Stomach (tissue), 19 donors: ENCODE measurements at places on chromosomes 2 and 18. TPM values are rescaled to one million over a fixed set of nuclear protein-coding genes. Genes with fewer than 3 reads are reported as not detected.
A peak's percentile ranks its signal among the peaks of the same experiment; 100 is the strongest.

DNA sequence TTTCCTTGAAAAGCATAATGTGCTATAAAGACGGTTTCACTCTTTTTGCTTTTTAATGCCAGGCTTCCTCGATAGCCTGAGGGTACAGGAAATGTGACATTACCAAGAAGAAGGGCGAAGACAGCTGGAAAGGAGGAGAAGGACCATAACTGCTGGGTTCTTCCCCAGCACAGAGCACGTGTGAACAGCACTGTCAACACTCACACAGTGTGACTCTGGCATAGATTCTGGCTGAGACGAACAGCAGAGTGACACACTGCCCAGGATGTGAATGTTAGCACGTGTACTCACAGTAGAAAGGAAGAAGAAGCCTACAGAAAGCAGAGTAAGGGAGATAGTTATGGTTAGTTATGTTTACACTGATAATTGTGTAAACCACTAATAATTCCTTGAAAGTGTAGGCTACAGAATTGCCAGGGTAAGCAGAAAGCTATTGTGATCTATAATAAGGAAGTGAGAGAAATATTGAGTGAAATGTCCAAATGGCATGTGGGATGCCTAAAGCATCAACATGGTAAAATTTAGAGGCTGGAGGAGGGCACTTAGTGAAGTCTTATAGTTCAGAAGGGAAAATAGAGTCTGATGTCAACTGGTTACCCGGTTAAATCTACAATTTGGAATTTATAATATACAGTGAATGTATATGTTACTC is 198.2 kb downstream of the DLGAP1 start:
- no peak for DNase-seq
- no peaks in the 10 kb centered on the region for H3K4me1 ChIP-seq
- no peak overlapping the region for H3K4me3 ChIP-seq
- no peak overlapping the region for H3K27ac ChIP-seq
- H3K36me3 ChIP-seq: no peaks in the 10 kb centered on the region
- H3K27me3 ChIP-seq: no peaks in the 10 kb centered on the region

- H3K27me3 ChIP-seq: no peaks in the 10 kb centered on the region
- peak overlapping the region; percentile 75 for H3K4me3 ChIP-seq
- peak overlapping the region; percentile 52 for H3K27ac ChIP-seq
- no peaks in the 10 kb centered on the region for H3K36me3 ChIP-seq
Observed at GRCh38 chr2:24919037-24919505, 966 bp downstream of the ADCY3 start.

- H3K27me3 ChIP-seq: peaks cover 34% of the 10 kb centered on the region
- DNase-seq: peak; percentile 91
- H3K27ac ChIP-seq: peak overlapping the region; percentile 74
- H3K4me3 ChIP-seq: peak overlapping the region; percentile 88
- peaks cover 36% of the 10 kb centered on the region for H3K4me1 ChIP-seq
Observed at GRCh38 chr18:5630057-5630899, 86.5 kb upstream of the EPB41L3 start.

DNA sequence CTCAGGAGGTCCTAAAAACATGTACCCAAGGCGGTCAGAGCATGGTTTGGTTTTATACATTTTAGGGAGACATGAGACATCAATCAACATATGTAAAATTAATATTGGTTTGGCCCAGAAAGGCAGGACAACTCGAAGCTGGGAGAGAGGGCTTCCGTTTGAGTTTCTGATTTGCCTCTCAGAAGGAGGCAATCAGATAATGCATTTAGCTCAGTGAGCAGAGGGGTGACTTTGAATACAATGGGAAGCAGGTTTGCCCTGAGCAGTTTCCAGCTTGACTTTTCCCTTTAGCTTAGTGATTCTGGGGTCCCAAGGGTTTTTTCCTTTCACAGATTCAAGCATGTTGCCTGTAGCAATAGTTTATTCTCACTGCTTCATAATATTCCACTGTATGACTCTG is 12.6 kb downstream of the SPOPL start:
- DNase-seq: no peak
- H3K4me1 ChIP-seq: peaks cover 59% of the 10 kb centered on the region
- H3K27me3 ChIP-seq: no peaks in the 10 kb centered on the region

- no peaks in the 10 kb centered on the region for H3K36me3 ChIP-seq
- H3K27ac ChIP-seq: no peak overlapping the region
- H3K4me3 ChIP-seq: no peak overlapping the region
- no peak for DNase-seq
- peaks cover 5% of the 10 kb centered on the region for H3K4me1 ChIP-seq
- no peaks in the 10 kb centered on the region for H3K27me3 ChIP-seq
Observed at GRCh38 chr2:6072768-6073167, 380.6 kb downstream of the SOX11 start.

DNA sequence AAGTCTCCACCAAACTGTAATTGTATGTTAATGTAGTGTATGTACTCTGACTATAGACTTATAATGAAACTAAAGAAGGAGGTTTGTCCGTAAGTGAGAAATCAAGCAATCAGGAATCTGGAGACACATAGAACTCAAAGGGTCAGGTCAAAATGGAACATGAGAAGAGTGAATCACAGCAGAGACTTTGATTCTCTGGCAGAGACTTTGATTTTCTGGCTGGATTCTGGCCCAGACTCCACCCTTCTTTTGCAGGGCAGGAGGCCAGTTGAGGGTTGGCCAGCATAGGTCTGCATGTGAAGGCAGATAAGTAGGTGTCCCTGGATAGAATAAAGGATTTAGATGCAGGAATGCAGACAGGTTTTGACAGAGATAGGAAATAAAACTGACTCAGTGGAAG is 11.0 kb upstream of the NCKAP5 start:
- no peaks in the 10 kb centered on the region for H3K4me1 ChIP-seq
- no peaks in the 10 kb centered on the region for H3K27me3 ChIP-seq
- H3K36me3 ChIP-seq: no peaks in the 10 kb centered on the region
- H3K4me3 ChIP-seq: no peak overlapping the region
- DNase-seq: no peak

GRCh38 chr18:11802586-11802985 is 48.6 kb upstream of the CHMP1B start:
- no peak overlapping the region for H3K4me3 ChIP-seq
- H3K27me3 ChIP-seq: no peaks in the 10 kb centered on the region
- H3K27ac ChIP-seq: no peak overlapping the region
- no peak for DNase-seq

- no peaks in the 10 kb centered on the region for H3K36me3 ChIP-seq
- no peaks in the 10 kb centered on the region for H3K27me3 ChIP-seq
- no peak overlapping the region for H3K4me3 ChIP-seq
- no peak for DNase-seq
- H3K27ac ChIP-seq: no peak overlapping the region
Observed at GRCh38 chr2:104745846-104746245, 108.1 kb upstream of the POU3F3 start.

- no peak overlapping the region for H3K27ac ChIP-seq
- no peak overlapping the region for H3K4me3 ChIP-seq
- DNase-seq: no peak
- H3K4me1 ChIP-seq: no peaks in the 10 kb centered on the region
- H3K27me3 ChIP-seq: no peaks in the 10 kb centered on the region
Observed at GRCh38 chr18:38539371-38539770, 973.8 kb upstream of the CELF4 start.

DNA sequence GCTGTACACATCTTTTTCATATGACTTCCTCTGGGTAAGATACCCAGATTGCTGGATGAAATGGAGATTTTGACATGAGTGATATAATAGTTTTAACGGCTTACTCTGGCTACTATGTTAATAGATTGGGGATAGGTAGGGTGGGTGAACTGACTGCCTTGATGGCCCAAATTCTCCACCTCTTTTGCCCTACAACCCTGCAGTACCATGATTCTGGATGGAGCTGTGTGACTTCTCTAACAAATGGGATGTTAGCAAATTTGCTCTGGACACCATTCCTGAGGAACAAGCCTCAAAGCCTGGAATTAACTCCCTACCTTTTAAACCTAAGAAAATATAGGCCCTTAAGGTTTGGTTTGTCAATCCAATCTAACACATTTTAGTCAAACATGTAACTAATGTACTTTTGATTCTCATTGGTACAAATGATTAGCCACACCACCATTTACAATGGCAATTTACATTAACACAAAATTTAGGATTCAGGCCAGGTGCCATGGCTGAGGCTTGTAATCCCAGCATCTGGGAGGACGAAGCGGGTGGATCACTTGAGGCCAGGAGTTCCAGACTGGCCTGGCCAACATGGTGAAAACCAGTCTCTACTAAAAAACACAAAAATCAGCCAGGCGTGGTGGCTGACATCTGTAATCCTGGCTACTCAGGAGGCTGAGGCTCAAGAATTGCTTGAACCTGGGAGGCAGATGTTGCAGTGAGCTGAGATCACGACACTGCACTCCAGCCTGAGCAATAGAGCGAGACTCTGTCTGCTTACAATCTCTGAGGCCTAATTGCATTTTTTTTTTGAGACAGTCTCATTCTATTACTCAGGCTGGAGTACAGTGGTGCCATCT is 12.8 kb downstream of the CLK1 start:
- H3K36me3 ChIP-seq: peaks cover 62% of the 10 kb centered on the region
- no peak for DNase-seq
- peaks cover 16% of the 10 kb centered on the region for H3K4me1 ChIP-seq

- peaks cover 7% of the 10 kb centered on the region for H3K4me1 ChIP-seq
Observed at GRCh38 chr2:164835302-164835701, 6.3 kb downstream of the COBLL1 start.

NTSR2 gene
- not detected for total RNA-seq

MBD1 gene
- total RNA-seq: 56.4 TPM

CHRNG gene
- total RNA-seq: not detected

TNFAIP6 gene
- total RNA-seq: 9.9 TPM

ANKRD62 gene
- not detected for total RNA-seq
